ENCODE measurements at places on chromosomes 16 and 17.

DNA sequence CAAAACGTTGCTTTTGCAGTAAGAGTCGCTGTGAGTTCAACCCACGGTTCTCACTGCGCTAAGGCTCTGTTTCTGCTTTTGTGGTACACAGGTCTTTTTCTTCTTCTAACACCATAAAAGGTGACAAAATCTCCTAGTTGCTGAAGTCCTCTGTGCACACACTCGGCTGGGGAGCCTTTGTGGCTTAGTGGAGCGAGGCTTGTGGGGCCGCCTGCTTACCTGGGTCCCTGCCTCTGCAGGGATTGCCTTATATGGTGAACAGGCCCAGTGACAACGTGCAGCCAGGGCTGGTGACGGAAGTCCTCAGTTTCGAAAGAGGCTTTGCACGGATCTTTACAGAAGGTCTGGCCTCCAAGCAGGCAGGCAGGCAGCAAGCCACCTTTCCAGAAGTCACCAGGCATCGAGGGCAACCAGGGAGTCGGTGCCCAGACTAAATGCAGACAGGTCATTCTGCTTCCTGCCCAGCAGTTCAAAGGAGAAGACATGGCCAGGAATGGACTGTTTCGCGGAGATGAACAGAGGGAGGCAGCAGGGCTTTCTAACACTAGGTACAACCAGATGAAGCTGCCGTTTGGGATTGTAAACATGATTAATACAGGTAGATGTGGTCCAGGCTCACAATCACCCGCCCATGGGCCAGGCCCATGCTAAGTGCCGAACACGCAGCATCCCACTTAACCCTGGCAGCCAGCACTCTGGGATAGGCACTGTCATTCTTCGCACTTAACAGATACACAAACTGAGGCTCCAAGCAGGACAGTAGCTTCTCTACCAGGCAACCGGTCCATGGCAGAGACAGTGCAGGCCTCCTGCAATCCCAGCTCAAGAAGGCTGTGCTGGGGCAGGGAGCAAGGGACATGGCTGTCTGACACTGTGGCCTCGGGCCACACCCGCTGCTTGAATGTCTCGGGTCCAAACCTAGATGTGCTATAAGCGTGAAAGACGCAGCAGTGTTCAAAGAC is 10.7 kb upstream of the MEAK7 start:
- no peak for DNase-seq

- no peak for DNase-seq
Observed at GRCh38 chr16:8623634-8624033, 2.1 kb downstream of the METTL22 start.

GRCh38 chr17:27296428-27296979 is 2.6 kb downstream of the WSB1 start:
- DNase-seq: no peak

DNA sequence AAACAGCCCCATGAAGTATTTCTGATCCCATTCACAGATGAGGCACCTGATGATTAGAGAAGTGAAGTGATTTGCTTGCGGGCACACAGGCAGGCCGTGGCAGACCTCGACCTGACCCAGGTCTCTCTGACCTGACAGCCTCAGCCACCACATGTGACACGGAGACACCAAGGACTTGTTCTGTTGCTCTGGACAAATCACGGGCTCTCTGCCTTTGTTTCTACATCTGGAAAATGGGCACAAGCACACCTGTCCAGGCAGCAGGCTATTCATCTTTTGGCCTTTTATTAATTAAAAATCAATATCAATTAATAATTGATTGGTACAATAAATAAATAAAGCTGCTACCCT is 3.4 kb downstream of the MAP3K14 start:
- DNase-seq: no peak

DNA sequence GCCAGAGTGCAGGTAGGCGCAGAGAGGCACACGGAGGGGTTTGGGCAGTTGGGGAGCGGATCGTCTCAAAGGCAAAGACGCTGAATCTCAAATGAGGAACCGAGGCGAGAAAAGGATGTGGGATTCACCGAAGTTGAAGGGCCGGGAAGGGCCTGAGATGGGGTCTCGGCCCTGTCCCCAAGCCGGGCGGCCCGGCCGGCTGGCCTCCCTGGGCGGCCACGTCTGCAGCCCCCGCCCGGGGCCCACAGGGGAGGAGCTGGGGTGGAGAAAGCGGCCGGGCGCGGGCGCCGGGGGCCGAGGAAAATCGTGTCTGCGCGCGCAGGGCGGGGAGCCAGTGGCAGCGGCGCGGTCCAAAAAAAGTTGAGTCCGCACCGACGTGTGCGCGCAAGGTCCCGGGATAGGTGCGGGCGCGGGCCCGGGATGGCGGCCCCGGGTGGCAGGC is 458 bp downstream of the SLC12A4 start:
- no peak for DNase-seq

DNA sequence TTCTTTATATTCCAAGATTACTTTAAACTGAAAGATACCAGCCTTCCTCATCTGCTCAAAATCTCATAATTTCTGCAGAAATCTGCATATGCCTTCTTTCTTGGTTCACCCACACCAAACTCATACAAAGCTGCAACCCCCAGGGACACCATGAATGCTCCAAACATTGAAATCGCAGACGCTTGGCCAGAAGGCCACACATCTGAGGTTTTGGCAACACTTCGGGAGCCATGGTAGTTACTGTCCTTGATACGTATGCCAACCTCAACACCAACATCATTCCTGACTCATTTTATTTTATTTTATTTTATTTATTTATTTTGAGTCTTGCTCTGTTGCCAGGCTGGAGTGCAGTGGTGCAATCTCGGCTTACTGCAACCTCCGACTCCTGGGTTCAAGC is 11.8 kb downstream of the GSPT1 start:
- DNase-seq: no peak

DNA sequence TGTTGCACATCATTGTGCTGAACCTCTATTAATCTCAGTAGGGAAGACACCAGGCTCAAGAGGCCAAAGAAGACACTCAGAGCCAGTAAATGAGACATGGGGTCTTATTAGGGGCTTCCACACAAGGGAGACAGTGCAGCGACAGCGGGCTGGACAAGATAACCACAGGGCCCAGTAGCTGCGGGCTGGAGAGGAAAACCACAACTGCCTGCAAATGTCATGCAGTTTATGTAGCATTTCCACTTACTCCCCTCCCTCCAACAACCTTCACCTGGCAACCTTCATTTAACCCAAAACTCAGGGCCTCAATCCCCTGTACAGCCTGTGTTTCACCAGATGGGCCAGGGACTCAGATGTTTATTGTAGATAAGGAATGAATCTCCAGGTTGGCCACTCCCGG is 185.6 kb downstream of the UTP18 start:
- DNase-seq: no peak

DNA sequence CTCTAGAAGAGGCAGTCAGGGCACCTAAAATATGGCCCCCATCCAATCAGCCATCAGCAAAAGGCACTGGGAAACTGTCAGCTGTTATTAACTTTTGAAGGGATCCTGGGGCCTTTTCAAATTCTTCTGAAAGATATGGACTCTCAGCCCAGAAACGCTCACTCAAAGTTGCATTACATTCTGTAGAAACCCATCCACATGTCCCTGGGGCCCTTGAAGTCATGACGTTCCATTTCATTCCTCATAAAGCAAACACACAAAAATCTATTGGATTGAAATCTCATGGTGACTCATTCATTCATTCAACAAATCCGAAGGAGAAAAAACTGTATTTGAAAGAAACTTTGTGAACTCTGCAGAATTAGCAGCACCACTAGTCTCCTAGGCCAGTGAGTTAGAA is 215.3 kb downstream of the C16orf95 start:
- no peak for DNase-seq

DNA sequence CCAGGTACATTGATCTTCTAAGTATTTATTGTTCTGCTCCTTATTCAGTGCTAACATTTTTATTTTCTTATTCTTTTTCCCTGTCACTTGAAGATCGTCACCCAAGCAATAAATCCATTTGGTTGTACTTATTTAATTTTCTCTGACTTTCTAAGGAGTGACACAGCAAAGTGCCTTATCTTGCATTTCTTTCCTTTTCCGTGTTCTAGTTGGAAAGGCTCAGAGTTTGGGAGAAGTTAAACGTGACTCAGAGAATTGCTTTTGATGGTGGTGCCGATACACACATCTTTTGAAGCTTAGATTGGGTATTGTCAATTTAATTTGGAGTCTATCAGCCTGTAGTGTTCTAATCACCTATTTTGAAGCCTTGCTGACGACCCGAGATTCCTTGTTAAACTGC is 72.0 kb downstream of the PITPNC1 start:
- no peak for DNase-seq

DNA sequence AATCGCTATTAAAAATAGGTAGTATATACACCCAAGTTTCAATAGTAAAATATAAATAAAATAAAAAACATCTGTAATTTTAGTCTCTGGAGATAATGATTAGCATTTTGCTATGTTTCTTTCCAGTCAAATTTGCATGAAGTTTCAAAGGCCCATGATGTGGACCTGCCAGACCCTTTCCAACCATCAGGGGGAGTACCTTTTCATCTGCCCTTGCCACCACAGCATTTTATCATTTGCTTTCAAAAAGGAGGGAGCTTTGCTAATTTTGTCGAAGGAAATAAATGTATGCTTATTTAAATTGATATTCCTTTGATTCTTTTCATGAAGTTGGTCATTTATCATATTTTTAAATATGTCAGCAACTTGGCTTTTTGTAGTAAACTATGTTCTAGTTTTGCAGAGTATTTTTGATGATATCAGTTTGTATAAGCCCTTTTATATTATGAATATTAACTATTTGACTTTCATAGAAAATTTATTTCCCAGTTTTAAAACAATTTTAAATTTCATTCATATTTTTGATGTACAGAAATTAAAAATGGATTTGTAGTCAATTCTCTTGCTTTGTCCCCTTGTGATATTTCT is 115.2 kb upstream of the NETO2 start:
- no peak for DNase-seq

DNA sequence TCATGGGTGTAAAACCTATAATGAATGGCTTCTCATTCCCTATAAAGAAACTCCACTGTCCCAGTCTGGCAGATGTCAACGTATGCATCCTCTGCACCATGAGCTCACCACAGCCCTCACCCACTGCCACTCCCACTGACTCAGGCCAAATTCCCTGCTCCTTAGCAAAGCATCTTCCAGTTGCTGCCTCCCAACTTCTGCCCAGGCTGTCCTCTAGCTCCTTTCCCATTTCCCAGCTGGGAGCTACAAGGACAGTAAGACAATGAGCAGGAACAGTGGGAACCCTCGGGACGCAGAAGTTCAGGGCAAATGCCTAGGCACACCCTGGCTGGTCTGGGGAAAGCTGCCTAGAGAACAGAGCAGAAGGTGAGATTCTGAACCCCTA is 9.1 kb upstream of the THAP11 start:
- DNase-seq: no peak

DNA sequence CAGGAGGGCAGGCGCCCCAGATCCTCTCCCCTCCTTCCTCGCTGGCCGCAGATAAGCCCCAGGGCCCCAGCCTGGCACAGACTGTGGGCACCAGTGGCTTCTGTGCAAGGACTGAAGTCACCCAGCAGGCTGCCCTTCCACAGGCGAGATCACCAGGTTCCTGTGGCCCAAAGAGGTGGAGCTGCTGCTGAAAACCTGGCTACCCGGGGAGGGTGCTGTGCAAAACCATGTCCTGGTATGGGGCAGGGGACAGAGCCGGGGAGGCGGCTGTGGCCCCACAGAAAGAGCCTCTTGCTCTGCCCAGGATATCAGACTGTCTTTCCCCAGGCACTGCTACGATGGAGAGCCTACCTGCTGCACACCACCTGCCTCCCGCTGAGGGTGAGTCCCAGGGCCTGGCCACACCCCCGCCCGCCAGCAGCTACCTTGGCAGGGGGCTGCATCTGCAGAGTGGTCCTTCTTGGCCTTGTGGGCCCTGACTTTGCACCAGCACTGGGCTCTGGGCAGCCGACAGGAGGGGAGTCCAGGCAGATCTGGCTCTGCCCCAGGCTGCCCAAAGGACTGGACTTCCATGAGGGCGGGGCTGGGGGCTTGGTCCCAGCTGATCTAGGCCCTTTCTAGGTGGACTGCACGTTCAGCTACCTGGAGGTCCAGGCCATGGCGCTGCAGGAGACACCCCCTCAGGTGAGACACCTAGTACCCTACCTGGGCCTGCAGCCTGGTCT is 615 bp downstream of the CARMIL2 start:
- no peak for DNase-seq

DNA sequence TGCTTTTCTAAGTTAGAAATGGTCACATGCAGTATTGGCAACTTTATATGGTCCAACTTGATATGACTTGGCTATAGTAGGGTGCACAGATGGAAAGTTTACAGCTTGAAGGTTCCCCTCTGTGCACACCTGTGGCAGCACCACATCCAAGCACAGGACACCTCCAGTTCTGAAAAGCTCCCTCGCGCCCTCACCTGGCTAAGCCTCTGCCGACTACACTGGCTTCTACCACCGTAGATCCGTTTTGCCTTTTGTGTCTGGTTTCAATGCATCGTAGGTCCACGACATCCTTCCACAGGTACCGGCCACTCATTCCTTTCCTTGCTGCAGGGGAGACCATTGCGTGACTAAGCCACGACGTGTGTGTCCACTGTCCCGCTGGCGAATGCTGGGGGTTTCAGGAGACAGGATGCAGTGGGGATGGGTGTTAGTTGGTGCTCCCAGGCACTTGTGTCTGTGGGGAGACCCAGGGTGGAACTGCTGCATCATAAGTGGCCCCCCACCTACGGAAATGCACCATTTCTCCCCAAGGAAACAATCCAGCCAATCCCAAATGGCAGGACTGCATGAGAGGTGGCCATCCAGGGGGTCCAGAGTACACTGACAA is 4.9 kb upstream of the RASD1 start:
- no peak for DNase-seq

DNA sequence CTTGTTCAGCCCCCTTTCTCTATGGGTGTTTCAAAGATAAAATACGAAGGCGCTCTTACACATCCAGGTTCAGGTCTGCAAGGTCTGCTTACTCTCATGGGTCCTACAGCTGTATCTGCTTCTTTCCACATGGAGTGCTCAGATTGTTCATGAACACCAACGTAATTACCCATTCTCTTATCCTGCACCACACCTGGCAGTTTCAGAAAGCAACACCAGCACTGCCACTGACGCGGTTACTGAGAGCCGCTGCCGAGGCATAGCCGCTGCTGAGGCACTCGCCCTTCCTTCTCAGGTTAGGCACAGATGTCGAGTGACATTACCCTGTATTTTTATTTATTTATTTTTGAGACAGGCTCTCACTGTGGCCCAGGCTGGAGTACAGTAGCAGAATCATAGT is 147.1 kb downstream of the RPTOR start:
- DNase-seq: no peak

DNA sequence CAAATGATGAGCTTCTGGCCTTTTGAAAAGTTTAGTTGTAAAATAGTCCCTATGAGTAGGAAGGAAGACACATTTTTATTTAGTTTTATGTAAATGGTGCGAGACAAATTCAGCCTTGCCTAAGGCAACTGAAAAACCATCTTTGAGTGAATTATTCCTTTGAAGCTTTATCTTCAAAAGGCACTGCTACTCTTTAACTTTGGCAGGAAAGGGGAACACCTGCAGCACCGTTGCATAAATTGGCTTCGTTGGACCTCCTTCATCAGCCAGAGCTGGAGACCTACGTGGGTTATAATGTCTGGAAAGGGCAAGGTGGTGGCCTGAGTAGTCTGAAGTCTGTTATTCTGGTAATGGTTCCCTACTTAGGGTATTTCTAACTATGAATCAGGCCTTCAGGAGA is 373.5 kb downstream of the KCNJ2 start:
- no peak for DNase-seq

- DNase-seq: no peak
Observed at GRCh38 chr16:85246473-85246872, 134.2 kb upstream of the CIBAR2 start.
